ENCODE measurements at places on chromosomes 4 and X.

DNA sequence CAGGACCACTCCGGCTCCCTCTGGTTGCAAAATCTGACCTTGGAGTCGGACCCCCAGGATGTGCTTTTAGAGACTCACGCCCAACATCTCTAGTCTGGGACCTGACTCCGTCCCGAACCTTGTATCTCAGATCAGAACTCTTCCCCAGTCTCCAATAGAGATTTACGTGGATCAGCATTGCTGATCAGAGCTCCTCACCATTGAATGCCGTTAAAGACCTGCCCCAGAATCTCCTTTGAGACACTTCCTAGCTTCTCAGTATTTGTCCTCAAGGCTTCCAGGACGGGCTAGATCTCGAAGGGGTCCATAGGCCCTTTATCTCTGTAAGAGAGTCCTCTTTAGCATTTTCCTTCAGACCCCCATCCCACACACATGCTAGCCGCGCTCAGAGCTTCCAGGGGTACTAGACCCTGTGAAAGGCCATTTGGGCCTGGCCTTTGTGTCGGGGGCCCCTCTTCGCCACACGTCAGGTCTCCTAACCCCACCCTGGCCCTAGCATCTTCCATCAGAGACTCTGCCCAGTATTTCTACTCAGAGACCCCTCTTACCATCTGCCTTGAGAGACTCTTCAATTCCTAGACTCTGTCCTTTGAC, 662 bp downstream of the UBA1 start:
- DNase-seq = no peak

DNA sequence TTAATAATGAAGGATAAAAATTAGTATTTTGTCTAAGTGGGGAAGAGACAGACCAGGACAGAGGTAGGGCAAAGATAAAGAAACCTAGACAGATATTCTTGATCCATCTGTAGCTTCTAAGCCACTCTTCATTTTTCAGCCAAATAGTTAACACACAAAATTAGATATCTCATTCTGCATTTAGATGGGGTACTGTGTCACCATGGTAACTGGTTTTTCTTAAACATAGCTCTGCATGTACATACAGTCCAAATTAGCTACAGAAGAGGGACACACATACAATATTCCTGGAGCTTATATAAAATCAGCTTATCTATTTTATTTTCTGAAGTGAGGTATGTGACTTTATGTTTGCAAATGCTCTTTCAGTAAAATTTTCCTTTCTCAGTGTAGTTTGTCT, 393.7 kb downstream of the PPP3CA start:
- DNase-seq = no peak

DNA sequence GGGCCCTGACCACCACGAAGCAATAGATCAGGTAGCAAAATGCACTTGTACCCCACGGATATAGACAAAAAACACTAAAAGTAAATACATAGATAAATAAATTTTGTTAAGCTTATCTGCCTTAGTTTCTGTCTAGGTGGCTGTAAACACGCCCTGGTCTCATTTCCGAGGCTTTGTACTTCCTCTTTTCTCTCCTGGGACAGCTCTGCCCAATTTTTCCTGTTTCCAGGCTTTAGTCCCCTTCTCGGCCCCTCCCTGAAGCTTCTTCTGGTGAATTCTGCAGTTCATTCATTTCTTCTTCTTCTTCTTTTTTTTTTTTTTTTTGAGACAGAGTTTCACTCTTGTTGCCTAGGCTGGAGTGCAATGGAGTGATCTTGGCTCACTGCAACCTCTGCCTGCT, 73.4 kb upstream of the STOX2 start:
- no peak for DNase-seq

GRCh38 chrX:1093586-1094421, 118.6 kb downstream of the CRLF2 start:
- DNase-seq = no peak

DNA sequence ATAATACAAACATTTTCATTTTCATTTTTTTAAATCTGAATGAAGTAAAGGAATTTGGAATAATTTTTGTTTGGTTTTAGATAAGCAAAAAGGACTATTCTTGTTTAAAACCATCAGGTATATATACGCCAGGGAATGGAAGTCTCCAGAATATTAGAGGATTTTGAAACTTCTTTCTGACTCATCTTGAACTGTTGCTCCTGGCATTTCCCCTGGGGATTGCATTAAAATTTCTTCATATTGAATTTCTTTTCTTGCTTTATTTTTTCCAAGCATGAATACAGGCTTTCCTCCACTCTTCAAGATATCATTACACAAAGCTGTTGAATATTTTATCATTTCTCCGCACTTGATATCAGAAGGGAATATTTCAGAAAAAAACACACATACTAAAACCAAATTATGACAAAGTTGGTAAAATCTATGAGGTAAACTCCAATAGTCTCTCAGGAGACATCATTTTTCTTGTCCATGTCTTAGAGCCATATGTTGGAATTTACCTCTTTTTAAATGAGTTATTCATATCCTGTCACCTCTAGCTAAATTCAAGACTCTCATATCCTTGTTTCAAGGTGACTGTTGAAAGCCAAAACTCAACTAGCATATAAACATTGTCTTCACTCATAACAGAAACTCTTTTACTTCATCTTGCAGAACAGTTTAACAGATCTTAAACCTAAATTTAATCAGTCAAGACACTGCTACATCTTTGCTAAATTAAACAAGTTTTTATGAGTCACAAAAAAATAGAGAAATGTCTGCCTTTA, 20.7 kb upstream of the CSN1S1 start:
- DNase-seq = no peak

- no peak for DNase-seq
Observed at GRCh38 chr4:89213382-89213701, 94.3 kb downstream of the GPRIN3 start.

All from BJ (cell line).